ENCODE measurements at places on chromosomes 4 and X.

GRCh38 chrX:3280706-3281105, 65.7 kb downstream of the MXRA5 start:
- no peak for DNase-seq

GRCh38 chrX:110222497-110223257, 95.2 kb downstream of the AMMECR1 start:
- no peak for DNase-seq

- peak; percentile 63 for DNase-seq
These were observed at the start of gene LGI2 for GRCh38 chr4:25030277-25031076. Gene LGI2, minus strand, starts transcription at chr4:25030946. Its CDS starts 253 bp downstream, at chr4:25030693.

DNA sequence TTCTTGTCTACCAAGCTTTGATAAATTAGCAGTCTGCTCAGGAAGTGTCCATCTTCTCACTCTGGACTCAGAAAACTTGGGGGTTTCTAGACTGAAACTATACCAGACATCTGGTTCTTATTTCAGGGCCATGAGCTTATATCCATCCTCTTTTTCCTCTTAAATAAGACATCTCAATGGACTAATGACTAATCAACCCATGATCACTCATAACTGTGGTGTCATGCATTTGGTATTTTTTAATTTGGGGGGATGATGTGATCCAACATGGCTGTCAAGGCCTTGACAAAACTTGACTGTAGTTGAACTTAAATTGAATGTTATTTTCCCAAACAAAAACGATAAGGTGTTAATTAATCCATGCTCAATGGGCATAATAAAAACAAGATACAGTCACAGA, 87.8 kb downstream of the GPRASP3 start:
- DNase-seq, result no peak

- DNase-seq, result peak; percentile 40
These were observed 18.4 kb downstream of the IL21 start for GRCh38 chr4:122602277-122603142.

DNA sequence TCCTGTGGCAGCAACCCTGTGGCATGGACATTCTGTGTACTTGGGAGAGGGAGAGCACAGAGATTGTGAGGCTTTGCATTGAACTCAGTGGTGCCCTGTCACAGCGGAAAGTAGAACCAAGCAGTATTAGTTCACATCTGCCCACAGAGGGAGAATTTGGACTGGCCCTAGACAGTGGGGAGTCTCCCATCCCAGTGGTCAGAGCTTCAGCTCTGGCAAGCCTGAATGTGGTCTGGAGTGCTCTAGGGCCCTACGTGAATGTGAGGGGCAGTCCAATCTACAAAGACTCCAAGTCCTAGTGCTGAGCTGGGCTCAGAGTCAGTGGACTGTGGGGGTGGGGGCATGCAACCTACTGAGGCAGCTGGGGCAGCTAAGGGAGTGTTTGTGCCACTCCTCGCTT, 34.8 kb downstream of the ZIC3 start:
- no peak for DNase-seq

DNA sequence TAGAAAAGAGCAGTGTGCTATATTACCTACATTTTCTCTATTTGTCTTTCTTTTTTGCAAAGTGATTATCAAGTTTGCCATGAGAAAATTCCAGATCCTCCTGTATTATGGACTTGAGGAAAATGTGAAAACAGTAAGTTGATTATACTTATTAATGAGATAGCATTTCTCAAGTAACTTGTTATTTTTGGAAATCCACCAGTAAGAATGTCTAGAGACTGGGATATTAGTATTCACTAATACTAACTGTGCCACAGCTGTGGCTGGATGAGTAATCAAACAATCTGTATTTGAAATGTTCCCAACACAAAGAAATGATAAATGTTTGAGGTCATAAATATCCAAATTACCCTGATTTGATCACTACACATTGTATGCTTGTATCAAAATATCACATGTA, 147.0 kb upstream of the CTSO start:
- no peak for DNase-seq

- no peak for DNase-seq
These were observed 8.7 kb upstream of the GABRE start for GRCh38 chrX:151983186-151983585.

DNA sequence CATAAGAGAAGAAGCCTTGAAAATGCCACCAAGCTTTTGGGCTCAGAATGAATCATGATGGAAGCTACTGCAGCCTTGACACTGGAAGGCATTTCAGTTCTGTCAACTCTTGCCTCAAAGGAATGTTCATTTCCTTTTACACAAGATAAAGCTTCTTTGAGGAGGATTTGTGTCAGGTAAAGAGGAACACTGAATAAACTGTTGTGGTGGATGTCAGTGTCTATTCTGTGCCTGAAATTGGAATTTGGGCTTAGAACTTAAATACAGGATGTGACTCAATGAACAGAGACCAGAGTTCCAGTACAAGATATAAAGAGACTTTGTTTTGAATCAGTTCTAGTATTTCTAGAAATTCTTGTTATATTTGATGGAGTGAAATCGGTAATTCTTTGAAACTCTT, 313.2 kb downstream of the PACRGL start:
- DNase-seq, result no peak

DNA sequence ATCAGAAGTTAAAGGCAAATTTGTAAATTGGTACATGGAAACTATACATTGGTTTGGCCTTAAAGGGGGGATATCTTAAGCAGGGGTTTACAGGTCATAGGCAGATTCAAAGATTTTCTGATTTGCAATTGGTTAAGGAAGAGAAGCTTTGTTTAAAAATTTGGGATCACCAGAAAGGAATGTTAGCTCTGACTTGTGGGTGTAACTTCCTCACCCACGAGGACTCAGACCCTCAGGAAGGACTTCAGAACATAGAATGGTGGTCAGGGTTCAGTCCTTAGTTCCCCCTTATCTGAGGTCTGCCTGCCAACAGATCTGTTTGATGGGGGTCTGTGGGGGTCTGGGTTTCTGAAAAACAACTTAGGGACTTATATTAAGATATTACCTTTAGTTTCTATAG, 427.4 kb upstream of the DIPK2B start:
- no peak for DNase-seq

- DNase-seq, result no peak
These were observed 49.5 kb downstream of the GPR50 start for GRCh38 chrX:151225843-151226242.

DNA sequence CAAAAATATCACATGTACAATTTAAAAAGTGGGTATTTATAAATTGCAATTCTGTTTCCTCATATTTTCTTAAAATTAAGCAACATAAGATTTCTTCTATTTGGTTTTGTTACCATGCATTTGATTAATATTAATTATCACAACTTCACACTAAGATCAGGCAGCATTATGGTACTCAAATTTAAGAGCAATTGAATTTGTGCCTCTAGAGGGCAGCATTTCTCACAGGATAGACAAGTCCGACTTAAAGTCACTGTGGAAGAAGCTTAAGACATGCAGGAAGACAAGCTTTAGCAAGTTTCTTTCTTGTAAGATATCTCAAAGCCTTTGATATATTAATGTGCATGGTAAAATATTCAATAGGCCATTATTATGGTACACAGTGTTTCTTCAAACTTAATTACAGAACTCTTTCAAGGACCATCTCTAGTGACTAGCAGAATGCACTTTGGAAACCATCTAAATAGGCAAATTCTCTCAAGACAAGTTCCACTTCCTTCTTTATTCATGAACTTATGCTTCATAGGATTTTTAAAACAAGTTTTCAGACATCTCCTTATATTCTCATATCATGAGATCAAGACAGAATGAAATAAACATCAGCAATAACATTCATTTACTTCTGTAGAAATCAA, 35.0 kb downstream of the FBXW7 start:
- peak; percentile 95 for DNase-seq
